NCI-H1436 treated with DMSO at 0.1 percent for 48 hours (cell line): ENCODE measurements at places on chromosomes 12 and 14.

DNA sequence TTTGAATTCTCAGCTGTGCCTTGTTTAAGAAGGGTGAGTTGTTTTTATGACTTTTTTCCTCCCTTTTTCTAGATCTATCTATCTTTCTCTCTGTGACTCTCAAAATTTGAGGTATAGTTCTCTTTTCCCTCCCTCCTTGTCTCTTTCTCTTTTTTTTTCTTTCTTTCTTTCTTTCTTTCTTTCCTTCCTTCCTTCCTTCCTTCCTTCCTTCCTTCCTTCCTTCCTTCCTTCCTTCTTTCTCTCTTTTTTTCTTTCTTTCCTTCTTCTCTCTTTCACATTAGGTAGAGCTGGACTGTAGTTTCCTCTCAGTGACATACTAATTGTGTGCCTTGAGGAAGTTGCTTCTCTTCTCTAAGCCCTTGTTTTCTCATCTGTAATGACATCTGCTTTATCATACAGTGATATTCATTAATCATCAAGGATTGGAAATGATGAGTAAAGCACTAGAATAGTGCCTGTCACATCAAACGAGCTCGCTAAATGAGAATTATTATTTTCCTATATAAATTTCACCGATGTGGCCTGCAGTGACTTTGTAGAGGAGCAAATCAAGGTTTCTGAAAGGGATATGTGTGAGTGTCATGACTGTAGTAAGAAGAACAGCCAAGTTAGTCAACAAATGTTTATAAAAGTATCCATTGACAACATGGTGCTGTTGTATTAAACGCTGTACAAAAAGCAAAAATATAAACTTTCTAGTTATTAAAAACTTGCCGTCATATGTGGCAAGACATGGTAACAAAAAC, 78.9 kb upstream of the SLC38A2 start:
- DNase-seq = no peak

- no peak for DNase-seq
Observed at GRCh38 chr12:806200-806791, 53.9 kb downstream of the WNK1 start.

- DNase-seq = no peak
Observed at GRCh38 chr12:124007826-124008570, 35.0 kb downstream of the ZNF664 start.

- no peak for DNase-seq
Observed at GRCh38 chr12:132490422-132491137, 629 bp downstream of the FBRSL1 start.

- no peak for DNase-seq
Observed at GRCh38 chr14:72608391-72609204, 285.3 kb downstream of the DPF3 start.

GRCh38 chr14:57352396-57353170, 37.8 kb upstream of the NAA30 start:
- DNase-seq = no peak

GRCh38 chr12:102593134-102593533, 112.8 kb upstream of the IGF1 start:
- no peak for DNase-seq
